IMR-90 (cell line): ENCODE measurements at places on chromosomes 13 and 19.

DNA sequence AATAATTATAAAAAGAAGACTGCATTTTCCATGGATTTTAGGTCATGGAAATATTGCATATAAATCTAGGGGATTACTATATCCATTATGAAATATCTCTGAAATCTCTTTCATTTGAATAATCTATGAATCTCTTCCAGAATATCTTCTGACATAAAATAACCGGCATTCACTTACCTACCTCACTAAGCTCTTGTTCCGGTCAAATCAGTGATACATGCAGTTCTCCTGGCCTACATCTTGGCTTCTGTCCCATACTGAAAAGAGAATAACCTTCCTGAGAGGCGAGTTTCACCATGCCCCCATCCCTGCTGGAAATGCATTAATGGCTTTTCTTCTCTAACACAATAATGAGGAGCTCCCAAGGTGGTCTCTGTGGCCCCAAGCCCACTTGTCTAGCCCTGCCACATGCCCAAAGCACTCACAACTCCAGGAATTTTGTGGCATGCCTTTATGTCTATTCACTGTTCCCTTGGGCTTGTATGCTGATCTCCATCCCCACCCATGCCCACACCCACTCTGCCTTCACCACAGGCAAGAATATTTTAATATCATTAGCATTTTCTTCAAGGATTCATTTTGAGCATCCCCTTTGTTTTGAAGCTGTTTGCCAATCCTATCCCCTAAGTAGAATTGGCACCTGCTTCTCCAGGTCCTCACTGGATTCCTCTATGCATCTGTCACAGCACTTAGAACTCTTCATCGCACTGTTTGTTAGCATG lies 401.6 kb downstream of the COG6 start:
- no peak for DNase-seq

DNA sequence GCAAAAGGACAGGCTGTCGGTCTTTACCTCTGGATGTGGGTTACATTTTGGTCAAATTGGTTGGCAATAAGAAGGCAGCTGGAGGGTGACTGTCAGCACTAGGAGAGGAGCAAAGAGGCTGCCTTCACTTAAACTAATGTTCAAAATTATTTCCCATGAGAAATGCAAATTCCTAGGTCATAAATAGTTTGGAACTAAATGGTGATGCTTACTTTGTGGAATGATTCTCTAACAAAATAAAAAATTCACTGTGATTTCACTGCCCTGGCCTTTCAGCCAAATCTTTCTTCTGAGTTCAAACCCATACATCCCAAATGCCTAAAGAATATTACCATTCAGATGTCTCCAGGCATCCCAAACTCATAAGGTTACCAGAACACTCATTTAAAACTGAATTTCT lies 25.0 kb upstream of the OXGR1 start:
- DNase-seq, result no peak

DNA sequence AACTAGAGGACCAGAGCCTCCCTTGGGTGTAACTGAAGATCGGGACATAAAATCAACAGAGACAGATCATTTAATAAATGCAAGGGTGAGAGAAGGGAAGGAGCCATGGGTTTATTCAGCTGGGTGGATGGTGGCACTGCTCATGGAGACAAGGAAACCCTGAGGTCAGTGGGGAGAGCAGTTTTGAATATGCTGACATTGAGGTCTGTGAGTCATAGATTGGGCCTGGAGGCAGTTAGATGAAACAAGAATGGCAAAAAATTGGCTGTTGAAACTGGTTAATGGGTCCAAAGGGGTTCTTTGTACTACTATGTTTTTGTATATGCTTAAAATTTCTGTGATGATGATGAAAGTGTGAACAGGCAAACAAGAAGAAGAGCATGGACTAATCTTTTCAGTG lies 5.1 kb upstream of the GTF3A start:
- peak; percentile 23 for DNase-seq

DNA sequence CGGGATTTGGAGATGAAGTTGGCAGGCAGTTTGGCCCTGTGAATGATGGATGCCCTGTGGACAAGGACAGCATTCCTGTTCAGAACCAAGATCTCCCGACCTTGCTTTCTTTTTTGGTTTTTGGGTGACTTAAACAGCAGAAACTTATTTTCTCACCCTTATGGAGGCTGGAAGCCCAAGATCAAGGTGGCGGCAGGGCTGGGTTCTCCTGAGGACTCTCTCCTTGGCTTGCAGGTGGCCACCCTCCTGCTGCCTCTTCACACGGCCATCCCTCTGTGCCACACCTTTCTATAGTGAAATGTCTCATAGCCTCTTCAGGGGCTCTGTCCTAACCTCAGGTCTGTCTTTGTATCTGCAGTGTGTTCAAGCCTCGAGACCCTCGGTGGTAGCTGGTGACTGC lies 14.0 kb downstream of the ZNF333 start:
- no peak for DNase-seq

DNA sequence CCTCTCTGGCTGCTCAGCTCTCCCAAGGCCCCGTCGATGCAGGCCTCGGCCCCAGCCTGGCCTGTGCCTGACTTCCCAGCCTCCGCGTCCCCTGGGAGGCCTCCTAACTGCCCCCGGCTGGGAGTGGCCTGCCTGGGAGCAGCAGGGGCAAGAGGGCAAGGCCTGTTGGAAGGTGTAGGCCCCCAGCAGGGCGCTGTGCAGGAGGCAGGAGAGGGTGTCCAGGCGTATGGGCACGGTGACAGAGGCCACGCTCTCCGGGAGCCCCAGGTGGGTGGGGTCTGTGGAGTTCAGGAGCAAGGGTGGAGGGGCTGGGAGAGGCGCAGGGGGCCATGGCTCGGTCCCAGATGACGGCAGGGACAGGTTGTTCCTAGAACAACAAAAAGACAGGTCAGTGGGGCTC lies 1.2 kb downstream of the C19orf84 start:
- DNase-seq, result no peak

DNA sequence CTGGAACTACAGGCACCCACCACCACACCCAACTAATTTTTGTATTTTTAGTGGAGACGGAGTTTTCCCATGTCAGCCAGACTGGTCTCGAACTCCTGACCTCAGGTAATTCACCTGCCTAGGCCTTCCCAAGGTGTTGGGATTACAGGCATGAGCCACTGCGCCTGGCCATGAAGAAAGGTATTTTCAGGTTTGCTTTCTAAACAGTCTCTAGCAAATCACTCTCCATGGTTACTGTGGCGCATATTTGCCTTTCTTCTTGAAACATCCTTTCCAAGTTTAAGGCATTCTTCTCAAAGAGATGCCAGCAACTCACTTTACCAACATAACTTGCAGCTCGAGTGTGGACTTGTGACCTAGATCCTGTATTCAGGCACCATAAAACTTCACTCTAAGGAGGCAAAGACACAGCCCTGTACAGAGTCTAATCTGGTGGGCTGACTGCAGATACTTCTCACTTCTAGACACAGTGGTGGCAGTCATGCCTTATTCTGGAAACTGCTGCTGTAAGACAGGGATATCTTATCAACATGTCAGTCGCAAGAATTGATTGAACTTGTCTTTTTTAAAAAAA lies 461.4 kb upstream of the TSHZ3 start:
- no peak for DNase-seq

- no peak for DNase-seq
Observed at GRCh38 chr13:44012910-44013757, 133.4 kb downstream of the LACC1 start.

DNA sequence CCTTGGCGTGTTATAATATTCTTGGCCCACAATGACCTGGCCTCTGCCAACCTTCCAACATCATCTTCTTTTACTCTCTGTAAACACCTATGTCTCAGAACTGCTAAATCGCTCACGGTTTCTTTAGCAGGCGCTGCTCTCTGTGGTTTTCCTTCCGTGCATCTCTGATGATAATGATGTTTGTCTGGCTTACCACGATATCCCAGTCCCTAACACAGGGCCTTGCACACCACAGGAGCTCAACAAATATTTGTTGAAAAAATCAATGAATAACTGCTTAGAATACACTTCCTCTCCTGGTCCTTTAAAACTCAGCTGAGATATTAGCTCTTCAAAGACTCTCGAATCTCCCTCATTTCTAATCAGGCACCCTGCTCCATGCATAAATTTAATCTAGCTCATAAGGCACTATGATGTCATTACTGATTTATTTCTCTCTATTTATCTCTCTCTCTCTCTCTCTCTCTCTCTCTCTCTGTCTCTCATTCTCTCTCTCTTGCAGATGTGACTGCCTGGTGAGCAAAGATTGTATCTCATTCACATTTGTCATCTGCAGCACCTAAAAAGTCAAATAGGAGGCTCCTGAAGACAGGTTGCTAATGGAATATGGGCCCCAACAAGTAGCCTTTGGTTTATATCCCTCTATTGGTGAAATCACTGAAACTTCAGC lies 206.4 kb downstream of the NHLRC3 start:
- no peak for DNase-seq
